ENCODE measurements at places on chromosomes 1 and 21.

GRCh38 chr1:153567621-153568366 lies 2.1 kb upstream of the S100A2 start:
- no peak for DNase-seq

GRCh38 chr1:225974454-225974853 lies 24.7 kb downstream of the SDE2 start:
- no peak for DNase-seq

DNA sequence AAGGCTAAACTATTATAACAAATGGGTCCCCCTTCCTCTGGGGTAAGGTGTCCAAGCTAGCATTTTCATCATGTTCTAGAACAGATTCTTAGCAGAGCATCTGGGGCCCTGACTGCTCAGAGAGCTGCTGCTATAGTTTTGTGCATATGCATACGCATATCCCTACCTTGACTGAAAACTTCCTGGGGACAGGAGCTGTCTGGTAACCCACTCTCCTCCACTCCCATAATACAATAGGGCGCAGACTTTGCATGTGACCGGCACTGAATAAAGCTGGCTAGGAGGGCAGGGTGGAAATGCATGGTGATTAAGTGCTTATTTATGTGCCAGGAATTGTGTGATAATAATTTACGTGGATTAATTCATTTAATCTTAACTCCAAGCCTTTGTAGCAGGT lies 11.6 kb downstream of the TRAF5 start:
- DNase-seq, result no peak

DNA sequence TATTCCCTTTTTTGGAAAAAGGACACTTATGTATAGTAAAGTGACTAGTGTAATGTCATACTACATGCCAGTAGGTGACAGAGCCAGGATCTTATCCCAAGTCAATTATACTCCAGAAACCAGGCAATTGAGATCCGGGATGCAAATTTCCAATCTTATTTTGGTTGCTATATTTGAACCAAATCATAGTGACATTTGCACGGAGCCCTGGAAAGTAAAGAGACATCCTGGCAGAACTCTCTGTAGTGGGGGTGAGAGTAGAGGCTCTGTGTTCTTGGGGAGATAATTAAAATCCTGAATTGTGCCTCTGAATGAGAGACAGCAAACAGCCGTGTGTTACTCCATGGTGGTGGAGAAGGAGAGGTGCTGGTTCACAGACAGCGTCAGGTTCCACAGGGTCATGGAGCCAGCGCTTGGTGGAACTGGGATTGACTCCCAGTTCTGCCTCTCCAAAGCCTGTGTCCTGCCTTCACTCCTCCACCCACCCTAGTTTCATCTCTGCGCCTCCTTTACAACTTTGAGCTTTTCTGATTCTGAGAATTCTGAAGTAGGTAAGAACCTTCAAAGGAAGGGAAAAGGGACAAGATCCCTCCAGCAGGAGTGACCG lies 432.3 kb downstream of the PTPRU start:
- DNase-seq, result no peak

DNA sequence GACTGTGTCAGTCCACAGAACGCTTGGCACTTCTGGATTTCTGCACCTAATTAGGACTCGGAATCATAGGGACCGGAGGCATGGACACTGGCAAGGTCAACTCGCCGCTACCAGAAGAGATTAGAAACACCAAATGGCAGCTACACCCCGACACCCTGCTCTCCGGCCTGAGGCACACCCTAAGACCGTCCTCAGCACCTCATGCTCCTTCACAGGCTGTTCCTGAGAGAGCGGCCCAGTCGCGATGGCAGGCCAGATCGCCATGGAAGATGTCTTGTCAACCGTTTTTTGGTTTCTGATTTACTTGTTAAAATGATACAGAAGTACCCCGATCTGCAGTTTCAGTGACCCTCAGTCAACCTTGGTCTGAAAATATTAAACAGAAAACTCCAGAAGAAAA lies 46.8 kb downstream of the NPHP4 start:
- DNase-seq, result no peak

DNA sequence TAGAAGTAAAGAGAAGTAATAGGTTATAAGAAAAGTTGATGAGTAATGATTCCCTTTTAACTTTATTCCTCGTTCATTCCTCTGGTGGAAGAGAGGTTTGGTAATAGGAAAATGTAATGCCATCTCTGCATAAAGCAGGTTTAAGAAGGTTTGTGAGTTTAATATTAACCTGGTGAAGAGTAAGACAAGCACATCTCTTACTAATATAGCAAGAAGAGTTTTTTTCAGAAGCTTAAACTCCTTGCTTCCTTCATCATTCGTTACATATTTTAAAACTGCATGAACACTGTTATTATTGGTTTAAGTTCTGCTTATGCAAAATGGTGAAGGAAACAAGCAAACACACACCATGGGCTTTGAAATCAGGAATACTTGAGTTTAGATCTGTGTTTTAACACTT lies 9.2 kb upstream of the PLA2G4A start:
- no peak for DNase-seq
